Activated CD4-positive, alpha-beta T cell treated with anti-CD3 and anti-CD28 coated beads, Interleukin-2, Interleukin-4, amounts not matched to agents 100 ng/mL and 50 ng/mL, durations not matched to agents 16 hours and 8 hours (primary cell): ENCODE measurements at places on chromosomes 12 and 14.
A peak's percentile ranks its signal among the peaks of the same experiment; 100 is the strongest.

- no peak for DNase-seq
Measured at GRCh38 chr12:77299001-77299400, 233.6 kb upstream of the E2F7 start.

- peak; percentile 40 for DNase-seq
Measured at GRCh38 chr12:121791671-121792551, 1.6 kb downstream of the RHOF start.

DNA sequence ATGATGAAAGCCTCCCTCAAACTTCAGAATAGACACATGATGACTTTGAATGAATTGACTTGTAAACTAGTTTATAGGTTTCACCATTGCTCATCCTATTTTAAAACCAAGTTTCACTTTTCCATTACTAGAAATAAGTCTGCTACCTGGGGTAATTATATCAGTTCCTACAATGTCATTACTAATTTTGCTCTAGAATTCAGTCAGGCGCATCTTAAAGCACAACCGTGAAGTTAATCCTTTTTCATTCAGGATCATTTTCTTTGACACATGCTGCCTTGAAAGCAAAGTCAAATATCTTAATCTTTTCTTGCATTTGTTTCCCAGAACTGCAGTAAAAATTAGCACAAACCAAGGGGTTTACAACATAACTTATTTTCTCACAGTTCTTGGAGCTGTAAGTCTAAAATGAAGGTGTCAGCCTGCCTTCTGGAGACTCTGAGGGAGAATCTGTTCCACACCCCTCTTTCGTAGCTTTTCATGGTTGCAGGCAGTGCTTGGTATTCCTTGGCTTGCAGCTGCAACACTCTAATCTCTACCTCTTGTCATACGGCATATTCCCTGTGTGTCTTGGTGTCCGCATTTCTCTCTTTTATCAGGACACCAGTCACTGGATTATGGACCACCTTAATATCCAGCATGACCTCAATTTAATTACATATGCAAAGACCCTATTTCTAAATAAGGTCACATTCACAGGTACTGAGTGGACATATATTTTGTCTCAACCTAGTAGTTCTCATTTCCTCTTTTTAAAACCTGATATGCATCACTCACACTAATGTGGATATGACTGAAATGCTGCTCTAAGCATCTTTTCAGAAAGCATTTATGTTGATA, 114.3 kb upstream of the PDZRN4 start:
- no peak for DNase-seq

- DNase-seq: no peak
Measured at GRCh38 chr12:130145731-130146130, 16.5 kb upstream of the FZD10 start.

- no peak for DNase-seq
Measured at GRCh38 chr12:102992297-102992696, 34.8 kb downstream of the ASCL1 start.

DNA sequence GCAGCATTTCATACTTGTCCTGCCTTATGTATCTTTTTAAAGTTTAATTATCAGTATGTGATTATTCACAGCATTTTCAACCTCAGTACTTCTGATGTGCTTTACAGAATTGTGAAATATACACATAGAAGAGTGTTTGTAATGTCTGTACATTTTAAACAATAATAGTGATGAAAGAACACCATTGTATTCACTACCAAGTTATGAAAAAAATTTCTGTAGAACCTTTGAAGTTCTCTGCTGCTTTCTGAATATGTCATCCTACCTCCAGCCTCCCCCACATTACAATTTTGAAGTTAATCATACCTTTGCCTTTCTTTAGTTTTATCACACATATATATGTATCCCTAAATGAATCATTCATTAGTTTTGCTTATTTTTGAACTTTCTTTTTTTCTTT, 24.8 kb downstream of the FRMD6 start:
- peak; percentile 17 for DNase-seq

DNA sequence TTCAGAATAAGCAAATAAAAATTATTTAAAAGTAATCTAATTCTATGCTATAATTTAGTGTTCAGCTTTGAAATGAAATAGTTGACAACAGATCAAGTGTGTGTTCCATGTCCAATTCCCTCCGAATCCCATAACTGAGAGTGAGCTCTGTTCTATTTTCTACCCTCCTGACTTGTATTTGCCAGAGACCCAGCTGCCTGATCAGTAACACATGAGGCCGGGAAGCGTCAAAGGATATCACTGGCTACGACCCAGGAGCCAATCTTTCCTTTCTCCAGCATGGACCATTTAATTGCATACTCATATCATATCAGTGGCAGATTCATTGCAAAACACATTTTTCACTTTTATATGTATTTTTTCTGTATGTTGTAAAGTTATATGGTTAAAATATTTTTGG, 108.8 kb upstream of the TSPAN8 start:
- DNase-seq: no peak

- DNase-seq: no peak
Measured at GRCh38 chr14:24278424-24278823, 7.0 kb upstream of the RABGGTA start.

GRCh38 chr12:26730481-26731350, 102.3 kb downstream of the ITPR2 start:
- no peak for DNase-seq

- DNase-seq: no peak
Measured at GRCh38 chr12:124610021-124610612, 42.7 kb upstream of the NCOR2 start.

- no peak for DNase-seq
Measured at GRCh38 chr12:103679421-103680170, 92.5 kb downstream of the STAB2 start.

DNA sequence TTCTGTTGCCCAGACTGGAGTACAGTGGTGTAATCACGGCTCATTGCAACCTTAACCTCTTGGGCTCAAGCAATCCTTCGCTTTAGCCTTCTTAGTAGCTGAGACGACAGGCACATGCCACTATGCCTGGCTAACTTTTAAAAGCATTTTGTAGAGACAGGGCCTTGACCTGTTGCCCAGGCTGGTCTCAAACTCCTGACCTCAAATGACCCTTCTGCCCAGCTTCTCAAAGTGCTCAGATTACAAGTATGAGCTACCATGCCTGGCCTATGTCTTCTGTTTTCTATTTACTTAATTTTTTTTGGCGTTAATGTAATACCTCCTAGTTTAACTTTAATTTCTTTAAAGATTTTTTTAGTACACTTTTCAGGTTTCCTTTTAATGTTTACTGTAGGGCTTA, 20.6 kb upstream of the KLRF1 start:
- DNase-seq: no peak

DNA sequence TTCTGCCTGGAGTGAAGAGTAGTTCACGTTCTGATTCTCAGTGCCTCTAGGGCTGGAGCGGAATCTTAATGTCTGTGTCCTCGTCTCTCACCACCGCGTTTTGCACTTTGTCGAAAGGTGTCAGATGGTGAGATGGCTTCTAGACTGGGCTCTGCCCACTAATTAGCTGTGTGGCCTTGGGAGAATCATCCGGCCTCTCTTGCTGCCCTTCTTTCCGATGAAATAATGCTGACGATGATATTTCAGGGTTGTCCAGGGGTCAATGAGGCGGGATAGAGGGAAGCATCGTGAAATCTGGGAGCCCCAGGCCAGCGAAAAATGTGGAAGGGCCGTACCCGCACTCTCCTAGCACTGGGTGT, 811 bp upstream of the GALNT16 start:
- no peak for DNase-seq

- DNase-seq: no peak
Measured at GRCh38 chr12:125145196-125145595, 80.0 kb downstream of the AACS start.

- no peak for DNase-seq
Measured at GRCh38 chr12:110536834-110537604, 34.9 kb downstream of the RAD9B start.
